WTC11 (cell line): ENCODE measurements at places on chromosomes 13 and 19. TPM values are rescaled to one million over a fixed set of nuclear protein-coding genes. Genes with fewer than 3 reads are reported as not detected.

GRCh38 chr19:48722196-48722708, 2.7 kb upstream of the MAMSTR start:
- no peak overlapping the region for H3K27ac ChIP-seq
- H3K4me3 ChIP-seq: no peak overlapping the region
- H3K27me3 ChIP-seq: no peaks in the 10 kb centered on the region

- H3K36me3 ChIP-seq: peaks cover 5% of the 10 kb centered on the region; the same call in 1 of the 2 replicates
- H3K27ac ChIP-seq: no peak overlapping the region
- H3K4me1 ChIP-seq: no peaks in the 10 kb centered on the region
- no peaks in the 10 kb centered on the region; the same call in 1 of the 2 replicates for H3K27me3 ChIP-seq
These were observed 32.2 kb downstream of the F2RL3 start for GRCh38 chr19:16920816-16921529.

DNA sequence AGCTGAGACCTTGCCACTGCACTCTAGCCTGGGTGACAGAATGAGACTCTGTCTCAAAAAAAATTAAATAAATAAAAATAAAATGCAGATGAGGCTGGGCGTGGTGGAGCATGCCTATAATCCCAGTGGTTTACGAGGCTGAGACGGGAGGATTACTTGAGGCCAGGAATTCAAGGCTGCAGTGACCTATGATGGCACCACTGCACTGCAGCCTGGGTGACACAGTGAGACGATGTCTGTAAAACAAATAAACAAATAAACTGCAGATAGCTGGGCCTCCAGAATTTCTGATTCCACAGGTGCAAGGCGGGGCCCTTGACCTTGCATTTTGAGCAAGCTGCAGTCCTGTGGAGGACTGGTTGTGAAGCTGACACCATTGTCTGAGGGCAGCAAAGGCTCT, 3.1 kb upstream of the MAG start:
- H3K4me3 ChIP-seq: no peak overlapping the region
- H3K36me3 ChIP-seq: no peaks in the 10 kb centered on the region
- no peak for DNase-seq
- no peak overlapping the region for H3K27ac ChIP-seq
- peaks cover 17% of the 10 kb centered on the region for H3K4me1 ChIP-seq
- H3K27me3 ChIP-seq: no peaks in the 10 kb centered on the region; the same call in 1 of the 2 replicates

PGLYRP1 gene
- not detected in 3 replicates for total RNA-seq

GRCh38 chr19:10100163-10100785, 2.2 kb downstream of the ANGPTL6 start:
- no peaks in the 10 kb centered on the region for H3K36me3 ChIP-seq
- H3K4me1 ChIP-seq: peaks cover 2% of the 10 kb centered on the region; the same call in 1 of the 2 replicates
- no peak overlapping the region for H3K27ac ChIP-seq
- no peak overlapping the region for H3K4me3 ChIP-seq
- DNase-seq: no peak

TRMT1 gene
- total RNA-seq: 84.0 to 106 TPM (median 86.0 TPM) in 3 replicates

DNA sequence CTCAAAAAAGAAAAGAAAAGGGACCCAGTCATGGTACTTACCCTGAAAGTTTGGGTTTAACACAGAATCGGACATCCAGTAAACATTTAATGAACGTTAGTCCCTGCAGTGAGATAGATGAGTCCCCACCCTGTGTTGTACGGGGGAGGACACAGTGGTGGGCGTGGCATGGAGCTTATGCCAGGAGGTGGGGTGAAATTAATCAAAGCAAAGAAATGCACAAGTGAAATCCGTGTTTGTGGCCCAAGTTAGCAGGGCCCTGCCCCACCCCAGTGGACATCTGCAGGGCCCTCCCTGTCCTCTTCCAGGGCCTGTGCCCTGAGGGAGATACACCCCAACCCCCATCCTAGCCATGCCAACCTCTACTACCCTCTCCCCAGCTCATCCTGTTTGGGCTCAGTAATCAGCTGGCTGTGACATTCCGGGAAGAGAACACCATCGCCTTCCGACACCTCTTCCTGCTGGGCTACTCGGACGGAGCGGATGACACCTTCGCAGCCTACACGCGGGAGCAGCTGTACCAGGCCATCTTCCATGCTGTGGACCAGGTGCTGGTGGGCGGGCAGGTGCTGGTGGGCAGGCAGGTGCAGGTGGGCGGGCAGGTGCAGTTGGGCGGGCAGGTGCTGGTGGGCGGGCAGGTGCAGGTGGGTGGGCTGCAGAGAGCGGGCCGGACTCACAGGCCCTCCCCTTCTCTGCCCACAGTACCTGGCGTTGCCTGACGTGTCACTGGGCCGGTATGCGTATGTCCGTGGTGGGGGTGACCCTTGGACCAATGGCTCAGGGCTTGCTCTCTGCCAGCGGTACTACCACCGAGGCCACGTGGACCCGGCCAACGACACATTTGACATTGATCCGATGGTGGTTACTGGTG, 3.9 kb downstream of the MCOLN1 start:
- H3K4me1 ChIP-seq: peaks cover 9% of the 10 kb centered on the region; the same call in 1 of the 2 replicates
- no peak overlapping the region for H3K27ac ChIP-seq
- DNase-seq: no peak
- H3K4me3 ChIP-seq: no peak overlapping the region
- peaks cover 2% of the 10 kb centered on the region; the same call in 1 of the 2 replicates for H3K36me3 ChIP-seq

GRCh38 chr19:13959962-13960862, 7.9 kb downstream of the DCAF15 start:
- H3K4me3 ChIP-seq: no peak overlapping the region
- peak overlapping the region; percentile 87 for H3K27ac ChIP-seq
- peak; percentile 61 for DNase-seq
- H3K27me3 ChIP-seq: peaks cover 3% of the 10 kb centered on the region
- peaks cover 6% of the 10 kb centered on the region for H3K4me1 ChIP-seq

ZNF20 gene
- 5.0 to 9.1 TPM (median 7.8 TPM) in 3 replicates for total RNA-seq

- no peak overlapping the region for H3K4me3 ChIP-seq
- DNase-seq: no peak
- H3K4me1 ChIP-seq: peaks cover 14% of the 10 kb centered on the region
- H3K27me3 ChIP-seq: peaks cover 4% of the 10 kb centered on the region; the same call in 1 of the 2 replicates
- H3K27ac ChIP-seq: no peak overlapping the region
- H3K36me3 ChIP-seq: no peaks in the 10 kb centered on the region
These were observed 74.5 kb upstream of the ANKRD10 start for GRCh38 chr13:110989331-110989730.

DNA sequence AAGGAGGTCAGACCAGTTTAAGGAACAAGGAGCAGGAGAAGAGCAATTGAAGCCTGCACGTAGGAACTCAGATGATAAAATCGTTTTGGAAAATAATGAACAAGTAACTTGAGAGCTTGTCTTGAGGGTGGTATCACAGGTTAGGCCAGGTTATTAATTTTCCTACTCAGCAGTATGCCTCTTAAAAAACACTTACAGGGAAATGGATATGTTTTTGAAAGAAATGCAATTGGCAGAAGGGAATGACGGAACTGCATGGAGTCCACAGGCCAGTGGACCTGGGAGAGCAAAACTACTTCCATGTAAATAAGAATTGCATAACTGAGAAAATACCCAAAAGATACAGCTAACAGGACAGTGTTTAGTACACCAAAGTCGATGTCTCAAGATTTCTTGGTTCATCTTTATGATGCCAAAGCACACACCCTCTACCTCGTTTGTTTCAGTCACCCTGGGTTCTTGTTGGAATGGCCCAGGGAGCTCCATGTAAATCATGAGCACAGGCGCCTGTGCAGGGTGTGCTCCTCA, 35.2 kb downstream of the MBNL2 start:
- no peak overlapping the region for H3K4me3 ChIP-seq
- H3K27me3 ChIP-seq: peaks cover 19% of the 10 kb centered on the region
- H3K4me1 ChIP-seq: peaks cover 30% of the 10 kb centered on the region
- no peak overlapping the region for H3K27ac ChIP-seq

TPT1 gene
- total RNA-seq: 1,861 to 2,091 TPM (median 2,076 TPM) in 3 replicates

- H3K4me1 ChIP-seq: no peaks in the 10 kb centered on the region
- DNase-seq: no peak
- H3K27me3 ChIP-seq: no peaks in the 10 kb centered on the region; the same call in 1 of the 2 replicates
- H3K27ac ChIP-seq: no peak overlapping the region
- no peak overlapping the region for H3K4me3 ChIP-seq
- peaks cover 3% of the 10 kb centered on the region; the same call in 1 of the 2 replicates for H3K36me3 ChIP-seq
These were observed 515.3 kb upstream of the SGCG start for GRCh38 chr13:22665506-22665905.

- no peaks in the 10 kb centered on the region for H3K36me3 ChIP-seq
- H3K4me3 ChIP-seq: no peak overlapping the region; the same call in 1 of the 2 replicates
- DNase-seq: no peak
These were observed 12.0 kb downstream of the ELF1 start for GRCh38 chr13:41006978-41007743.

- H3K36me3 ChIP-seq: no peaks in the 10 kb centered on the region
- no peaks in the 10 kb centered on the region for H3K27me3 ChIP-seq
- H3K4me1 ChIP-seq: peaks cover 8% of the 10 kb centered on the region; the same call in 1 of the 2 replicates
- no peak overlapping the region for H3K27ac ChIP-seq
- DNase-seq: no peak
These were observed 21.9 kb downstream of the KCTD12 start for GRCh38 chr13:76864259-76864658.

KCTD4 gene
- not detected in 3 replicates for total RNA-seq

DNA sequence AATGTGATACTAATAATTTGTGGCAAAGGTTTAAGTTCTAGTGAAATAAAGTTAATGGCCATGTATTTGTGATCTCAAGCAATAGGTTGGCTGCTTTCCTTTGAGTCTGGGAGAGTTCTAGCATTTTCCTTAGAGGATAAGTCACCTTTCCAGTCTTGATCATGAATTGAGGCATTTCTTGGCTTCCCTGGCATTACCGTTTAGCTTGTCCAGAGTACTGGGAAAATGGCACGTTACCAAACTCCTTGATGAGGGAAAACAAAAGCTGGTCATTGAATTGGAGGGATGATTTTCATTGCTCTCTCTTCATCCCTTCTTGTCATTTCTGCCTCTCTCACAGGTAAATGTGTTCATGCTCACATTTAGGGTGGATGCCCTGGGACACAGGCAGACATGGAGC, 34.0 kb upstream of the SPRY2 start:
- H3K27ac ChIP-seq: no peak overlapping the region
- H3K4me3 ChIP-seq: no peak overlapping the region
- no peaks in the 10 kb centered on the region for H3K36me3 ChIP-seq
- H3K4me1 ChIP-seq: 0 out of 2 replicates have a peak, but pooled peaks cover 3% of the 10 kb centered on the region

DNA sequence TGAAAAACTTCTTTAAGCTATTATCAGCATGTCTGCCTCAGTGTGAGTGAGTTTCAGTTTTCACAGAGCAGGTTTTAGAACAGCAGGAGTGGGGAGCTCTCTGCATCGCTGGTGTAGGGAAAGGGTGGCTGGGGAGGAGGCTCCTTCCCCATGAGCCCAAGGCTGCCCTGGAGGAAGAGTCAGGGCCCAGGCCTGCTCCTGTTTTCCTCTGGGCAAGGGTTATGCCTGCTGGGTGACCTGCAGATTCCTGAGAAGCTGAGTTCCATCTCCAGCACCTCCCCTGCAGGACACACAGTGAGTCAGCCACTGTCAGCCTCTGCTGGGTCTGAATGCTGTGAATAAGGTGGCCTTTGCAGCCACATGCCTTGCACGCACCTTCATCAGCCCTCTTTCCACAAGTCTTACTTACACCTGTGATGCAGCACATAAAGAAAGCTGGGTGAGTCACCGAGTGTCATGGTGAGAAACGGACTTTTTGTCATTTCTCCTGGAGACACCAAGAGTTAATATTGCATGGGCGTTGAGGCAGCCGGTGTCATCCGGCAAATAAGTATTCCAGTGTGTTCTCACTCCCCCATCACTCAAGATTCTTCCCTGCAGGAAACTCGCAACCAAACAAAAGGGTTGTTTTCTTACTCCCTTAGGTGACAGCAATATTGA, 186.4 kb upstream of the KL start:
- no peak overlapping the region for H3K27ac ChIP-seq
- no peaks in the 10 kb centered on the region for H3K27me3 ChIP-seq
- H3K36me3 ChIP-seq: peaks cover 12% of the 10 kb centered on the region; the same call in 1 of the 2 replicates
- H3K4me1 ChIP-seq: peaks cover 16% of the 10 kb centered on the region
- H3K4me3 ChIP-seq: no peak overlapping the region
- DNase-seq: no peak

- no peak overlapping the region for H3K4me3 ChIP-seq
- peaks cover 37% of the 10 kb centered on the region for H3K4me1 ChIP-seq
- no peaks in the 10 kb centered on the region for H3K36me3 ChIP-seq
- DNase-seq: no peak
- peaks cover 12% of the 10 kb centered on the region for H3K27me3 ChIP-seq
These were observed 98.4 kb downstream of the ANKRD10 start for GRCh38 chr13:110816500-110816899.

SLC1A6 gene
- 12.0 to 16.1 TPM (median 14.1 TPM) in 3 replicates for total RNA-seq

OCEL1 gene
- 34.0 to 51.6 TPM (median 40.9 TPM) in 3 replicates for total RNA-seq

DNA sequence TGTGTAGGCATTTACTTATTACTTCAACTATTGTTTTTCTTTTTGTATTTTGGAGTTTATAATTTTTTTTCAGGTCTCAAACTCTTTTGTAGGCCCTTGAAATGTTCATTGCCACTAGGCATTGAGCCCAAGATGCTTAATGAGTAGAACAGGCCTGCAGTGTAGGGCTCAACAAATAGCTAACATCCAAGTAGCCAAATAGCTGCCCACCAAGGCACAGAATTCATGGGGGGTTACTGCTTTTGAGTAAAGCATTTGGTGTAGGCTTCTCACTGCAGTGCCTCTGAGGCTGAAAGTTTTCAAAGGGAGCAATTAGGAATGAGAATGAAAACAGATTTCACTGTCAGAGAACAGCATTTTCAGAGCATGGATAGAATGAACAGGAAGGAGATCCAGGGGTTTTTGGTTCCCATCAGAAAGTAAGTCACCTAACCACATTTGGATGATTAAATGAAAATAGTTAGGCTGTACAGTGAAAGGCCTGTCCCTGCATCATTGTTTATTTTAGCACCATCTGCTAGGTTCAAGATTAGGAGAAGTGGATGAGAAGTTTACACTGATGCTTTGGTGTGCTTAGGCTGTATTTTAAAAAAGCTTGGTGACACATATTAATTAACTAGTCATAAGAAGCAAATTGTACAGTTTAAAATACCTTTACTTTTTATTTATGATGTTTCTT, 61.0 kb downstream of the EDNRB start:
- peak overlapping the region; percentile 85 for H3K27ac ChIP-seq
- peaks cover 77% of the 10 kb centered on the region for H3K4me1 ChIP-seq
- no peaks in the 10 kb centered on the region for H3K27me3 ChIP-seq
- DNase-seq: no peak

GRCh38 chr13:27264181-27264580, 6.4 kb upstream of the RASL11A start:
- peak overlapping the region; percentile 23; the same call in 1 of the 2 replicates for H3K27ac ChIP-seq
- peaks cover 24% of the 10 kb centered on the region for H3K4me1 ChIP-seq
- no peak overlapping the region for H3K4me3 ChIP-seq
- no peak for DNase-seq
- H3K36me3 ChIP-seq: peaks cover under 1% of the 10 kb centered on the region; the same call in 1 of the 2 replicates

- H3K36me3 ChIP-seq: no peaks in the 10 kb centered on the region
- no peaks in the 10 kb centered on the region; the same call in 1 of the 2 replicates for H3K27me3 ChIP-seq
- H3K27ac ChIP-seq: peak overlapping the region; percentile 88; the same call in 1 of the 2 replicates
- peaks cover 10% of the 10 kb centered on the region for H3K4me1 ChIP-seq
- H3K4me3 ChIP-seq: no peak overlapping the region
These were observed 95.1 kb downstream of the CAB39L start for GRCh38 chr13:49348751-49349150.
